H54 (cell line): ENCODE measurements at places on chromosomes 7 and 10.

- no peak for DNase-seq
Observed at GRCh38 chr7:69263550-69263949, 334.7 kb upstream of the AUTS2 start.

DNA sequence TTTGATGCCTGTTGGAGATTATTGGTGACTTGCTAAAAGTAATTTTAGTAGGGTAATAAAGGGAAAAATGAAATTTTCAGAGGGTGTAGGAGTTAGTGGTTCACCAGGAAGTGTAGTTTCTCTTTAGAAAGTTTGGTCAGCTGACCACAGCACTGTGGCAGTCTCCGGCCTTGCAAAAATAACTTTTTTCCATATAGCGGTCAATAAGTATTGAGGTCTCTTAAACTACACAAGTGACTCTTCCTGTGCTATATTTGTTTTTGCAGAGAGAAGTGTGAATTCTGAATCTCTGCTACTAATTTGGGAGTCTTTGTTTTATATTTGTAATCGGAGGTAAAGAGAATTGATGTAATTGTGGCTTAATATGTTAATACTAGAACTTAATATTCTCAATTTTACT lies 24.3 kb downstream of the PTPN12 start:
- no peak for DNase-seq

- no peak for DNase-seq
Observed at GRCh38 chr7:114567416-114567815, 152.8 kb downstream of the FOXP2 start.

DNA sequence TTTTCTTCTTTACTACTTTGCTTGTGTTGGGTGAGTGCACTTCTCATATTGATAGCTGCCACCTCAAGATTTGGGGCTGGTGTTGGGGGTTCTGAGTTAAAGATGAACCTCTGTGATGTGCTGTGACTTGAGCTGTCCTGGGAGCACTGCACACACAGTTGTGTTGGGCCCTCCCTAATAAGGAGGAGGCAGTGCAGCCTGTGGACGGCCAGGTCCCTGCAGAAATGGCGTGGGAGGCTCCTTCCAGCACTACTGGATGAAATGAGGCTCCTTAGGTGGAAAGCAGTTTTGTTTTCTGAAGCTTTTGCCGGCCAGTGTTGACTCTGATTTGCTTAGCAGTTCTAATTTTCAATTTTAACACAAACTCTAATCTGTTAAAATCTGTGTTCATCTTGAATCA lies 44.0 kb downstream of the WDR37 start:
- no peak for DNase-seq
